ENCODE measurements at places on chromosomes 3 and 15.

GRCh38 chr15:96349034-96349856, 18.7 kb downstream of the NR2F2 start:
- no peak for DNase-seq

- DNase-seq: no peak
Observed at GRCh38 chr15:56608140-56608778, 125.0 kb downstream of the ZNF280D start.

- no peak for DNase-seq
Observed at GRCh38 chr15:66886686-66887273, 178.6 kb upstream of the SMAD3 start.

DNA sequence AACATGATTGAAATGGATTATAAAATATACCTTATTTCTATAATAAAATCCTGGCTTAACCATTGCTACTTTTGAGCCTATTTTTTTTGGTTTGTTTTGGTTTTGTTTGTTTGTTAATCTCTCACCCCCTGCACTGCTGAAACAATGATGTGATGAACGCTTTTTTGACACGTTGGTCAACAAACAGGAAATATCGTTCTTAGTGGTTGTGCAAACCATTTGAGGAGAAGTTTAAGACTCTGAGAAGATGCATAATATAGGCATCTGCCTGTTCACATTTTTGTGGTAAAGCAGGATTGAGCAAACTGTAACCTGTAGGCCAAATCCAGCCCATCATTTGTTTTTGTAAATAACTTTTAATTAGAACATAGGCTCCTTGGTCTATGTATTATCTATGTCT, 75.5 kb upstream of the MDFIC2 start:
- DNase-seq: no peak
